ENCODE measurements at places on chromosomes 12 and 14.
A peak's percentile ranks its signal among the peaks of the same experiment; 100 is the strongest.

DNA sequence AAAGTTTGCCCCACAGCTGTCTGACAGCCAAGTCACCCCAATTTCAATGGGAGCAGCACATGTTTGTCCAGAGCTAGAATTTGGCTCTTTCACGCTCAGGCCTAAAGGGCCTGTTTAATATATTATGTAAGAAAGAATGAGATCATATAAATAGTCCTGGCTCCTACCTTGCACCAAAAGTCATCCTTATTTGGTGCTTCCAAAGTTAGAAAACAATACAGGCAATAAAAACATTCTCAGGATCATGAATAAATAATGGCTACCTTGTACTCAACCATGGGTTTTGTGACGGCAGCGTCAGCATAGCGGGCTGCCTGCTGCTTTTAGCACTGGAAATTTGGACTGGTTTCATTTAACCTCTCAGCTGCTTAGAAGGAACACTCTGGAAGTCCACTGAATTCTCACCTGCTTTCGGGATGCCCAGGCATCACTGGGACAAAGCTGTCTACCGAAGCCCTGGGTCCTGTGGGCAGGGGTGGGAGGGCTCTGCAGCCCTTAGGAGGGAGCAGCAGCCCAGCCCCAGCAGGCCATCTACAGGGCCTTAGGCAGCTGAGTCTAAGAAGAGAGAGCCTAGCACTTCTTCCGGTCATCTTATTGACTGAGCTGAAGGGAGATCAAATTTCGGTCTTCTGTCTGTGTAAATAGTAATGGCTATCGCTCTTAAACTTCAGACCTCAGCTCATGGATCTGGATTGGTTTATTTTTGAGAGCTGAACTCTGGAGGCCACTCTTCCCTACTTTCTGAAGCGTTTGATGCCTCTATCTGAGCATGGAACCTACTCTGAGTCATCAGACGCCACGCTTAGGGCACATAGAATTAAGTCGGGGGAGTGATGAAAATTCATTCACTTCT lies 106.5 kb downstream of the SAMD4A start:
- DNase-seq, result no peak

- DNase-seq, result no peak
Observed at GRCh38 chr14:25607192-25607591, 557.2 kb upstream of the STXBP6 start.

DNA sequence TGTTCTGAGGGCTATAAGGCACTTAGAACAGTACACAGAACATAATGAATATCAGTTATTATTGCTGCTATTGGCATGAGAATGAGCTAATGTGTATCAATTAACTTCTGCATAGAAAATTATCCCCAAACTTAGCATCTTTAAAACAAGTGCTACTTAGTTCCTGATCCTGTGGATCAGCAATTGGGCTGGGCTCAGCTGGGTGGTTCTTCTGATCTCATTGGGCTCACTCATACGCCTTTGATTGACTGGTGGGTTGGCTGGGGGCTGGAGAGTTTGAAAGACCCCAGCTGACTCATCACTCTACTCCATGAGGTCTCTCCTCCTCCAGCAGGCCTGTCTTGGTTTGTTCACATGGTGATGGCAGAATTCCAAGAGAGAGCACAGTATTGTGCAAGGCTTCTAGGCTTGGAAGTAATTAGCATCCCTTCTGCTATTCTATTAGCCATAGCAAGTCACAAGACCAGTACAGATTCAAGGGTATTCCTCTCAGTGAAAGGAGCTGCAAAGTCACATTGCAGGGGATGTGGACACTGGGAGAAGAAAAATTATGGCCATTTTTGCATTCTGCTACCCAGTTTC lies 27.2 kb upstream of the HSPB8 start:
- DNase-seq, result no peak

DNA sequence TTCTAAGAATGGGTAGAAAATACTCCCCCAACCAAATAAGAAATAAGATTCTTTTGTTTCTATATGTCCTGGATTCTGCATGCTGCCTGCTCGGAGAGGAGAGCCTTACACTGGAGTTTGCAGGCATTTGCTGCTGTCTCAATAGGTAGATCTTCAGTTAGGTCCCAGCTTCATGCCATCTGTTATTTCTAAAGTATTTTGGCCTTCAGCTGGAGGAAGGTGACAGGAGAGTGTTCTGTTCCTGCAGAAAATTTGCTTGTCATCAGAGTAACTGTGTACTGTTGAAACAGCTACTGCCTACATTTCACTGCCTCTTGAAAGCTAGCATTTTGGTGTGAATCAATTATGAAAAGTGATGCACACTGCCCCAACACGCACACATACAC lies 966.9 kb downstream of the NRXN3 start:
- DNase-seq, result no peak

DNA sequence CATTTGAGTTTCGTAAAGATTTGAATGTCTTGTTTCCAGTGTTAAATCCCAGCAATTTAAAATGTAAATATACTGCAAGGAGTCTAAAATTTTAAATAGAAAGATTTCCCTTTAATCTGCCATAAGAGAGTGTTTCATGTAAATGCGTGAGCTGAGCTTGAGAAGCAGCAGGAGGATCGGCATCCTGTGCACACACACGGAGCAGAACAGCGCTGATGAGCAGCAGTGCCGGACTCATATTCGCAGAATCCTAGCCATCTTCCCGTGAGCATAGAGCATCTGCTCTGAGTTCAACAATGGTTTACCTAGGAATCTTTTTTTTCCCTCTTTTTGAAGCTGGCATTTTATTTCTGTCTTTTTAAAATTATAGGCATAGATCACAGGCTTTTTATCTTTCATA lies 29.8 kb upstream of the AMN start:
- no peak for DNase-seq

DNA sequence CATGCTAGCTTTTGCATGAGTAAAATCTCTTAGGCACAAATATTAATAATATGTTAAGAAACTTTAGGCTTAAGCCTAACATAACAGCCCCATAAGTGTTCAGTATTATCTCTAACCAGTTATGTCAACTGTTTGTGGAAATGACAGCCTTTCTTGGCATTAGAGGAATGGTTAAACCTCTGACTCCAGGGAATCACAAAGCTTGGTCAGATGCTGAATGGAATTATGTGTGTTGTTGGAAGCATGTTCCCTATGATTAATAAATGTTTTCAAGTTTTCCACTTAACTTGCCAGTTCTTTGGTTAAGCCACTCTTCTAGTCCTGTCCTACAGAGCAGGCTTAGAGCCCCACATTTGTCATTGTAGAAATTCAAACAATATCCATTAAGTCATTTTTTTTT lies 17.0 kb downstream of the PSEN1 start:
- DNase-seq, result no peak

- DNase-seq, result peak; percentile 27
Observed at GRCh38 chr12:49358483-49359141, 8.7 kb upstream of the SPATS2 start.

- DNase-seq, result no peak
Observed at GRCh38 chr14:106694638-106695393, 1168.4 kb downstream of the TMEM121 start.

DNA sequence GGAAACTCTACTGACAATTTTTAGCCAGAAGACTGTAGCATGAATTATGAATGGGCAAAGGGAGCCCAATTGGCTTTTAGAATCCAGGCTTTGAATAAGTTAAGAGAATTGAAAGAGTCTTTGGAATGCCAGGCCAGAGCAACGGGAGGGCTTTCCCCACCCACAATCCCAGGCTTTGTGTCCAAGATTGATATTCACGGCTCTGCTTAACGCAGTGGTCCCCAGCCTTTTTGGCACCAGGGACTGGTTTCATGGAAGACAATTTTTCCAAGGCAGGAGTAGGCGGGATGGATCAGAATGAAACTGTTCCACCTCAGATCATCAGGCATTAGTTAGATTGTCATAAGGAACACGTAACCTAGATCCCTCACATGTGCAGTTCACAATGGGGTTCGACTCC lies 79.6 kb downstream of the EPS8 start:
- DNase-seq, result no peak

GRCh38 chr12:650983-651382 lies 12.3 kb downstream of the NINJ2 start:
- DNase-seq, result no peak

- no peak for DNase-seq
Observed at GRCh38 chr14:99549684-99550083, 54.3 kb downstream of the CCDC85C start.

DNA sequence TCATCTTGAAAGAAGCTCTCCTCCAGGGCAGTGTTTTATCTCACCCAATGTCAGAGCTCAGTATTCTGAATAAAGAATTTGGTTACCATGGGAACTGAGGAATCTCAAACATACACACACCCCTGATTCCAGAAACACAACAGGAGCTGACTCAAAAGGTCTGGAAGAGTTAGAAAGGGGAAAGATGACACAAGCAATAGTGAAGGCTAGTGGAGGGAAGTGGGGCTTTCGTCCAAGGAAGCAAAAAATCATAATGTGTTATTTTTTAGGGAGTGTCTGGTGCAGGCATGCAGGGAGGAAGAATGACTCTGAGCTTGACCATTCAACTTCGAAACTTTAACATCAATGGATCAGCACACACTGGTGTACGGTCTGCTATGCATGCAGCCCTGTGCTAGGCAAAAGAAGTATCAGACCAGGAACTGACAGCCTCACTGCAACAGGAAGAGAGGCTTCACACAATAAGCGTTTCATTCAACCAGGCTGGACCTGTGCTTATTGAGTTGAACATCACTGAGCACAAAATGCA lies 20.3 kb downstream of the HEBP1 start:
- DNase-seq, result no peak

DNA sequence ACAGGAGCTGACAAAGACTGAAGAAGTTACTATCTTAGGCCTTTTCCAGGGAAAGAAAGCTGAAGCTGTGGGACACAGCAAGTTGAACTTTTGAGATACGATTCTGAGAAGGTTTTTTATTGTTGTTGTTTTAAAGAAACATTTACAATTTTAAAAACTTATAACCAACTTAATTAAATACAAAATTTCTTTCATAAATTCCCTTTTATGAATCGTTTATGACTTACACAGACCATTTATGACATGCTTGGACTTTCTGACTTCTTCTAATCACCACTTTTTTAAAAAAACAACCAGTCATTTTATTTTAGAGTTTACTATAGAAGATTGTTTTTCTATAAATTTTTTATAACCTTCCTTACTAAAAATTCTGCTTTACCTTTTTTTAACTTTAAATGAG lies 68.7 kb downstream of the DHRS2 start:
- no peak for DNase-seq

- DNase-seq, result no peak
Observed at GRCh38 chr12:104496336-104496735, 39.6 kb downstream of the CHST11 start.

DNA sequence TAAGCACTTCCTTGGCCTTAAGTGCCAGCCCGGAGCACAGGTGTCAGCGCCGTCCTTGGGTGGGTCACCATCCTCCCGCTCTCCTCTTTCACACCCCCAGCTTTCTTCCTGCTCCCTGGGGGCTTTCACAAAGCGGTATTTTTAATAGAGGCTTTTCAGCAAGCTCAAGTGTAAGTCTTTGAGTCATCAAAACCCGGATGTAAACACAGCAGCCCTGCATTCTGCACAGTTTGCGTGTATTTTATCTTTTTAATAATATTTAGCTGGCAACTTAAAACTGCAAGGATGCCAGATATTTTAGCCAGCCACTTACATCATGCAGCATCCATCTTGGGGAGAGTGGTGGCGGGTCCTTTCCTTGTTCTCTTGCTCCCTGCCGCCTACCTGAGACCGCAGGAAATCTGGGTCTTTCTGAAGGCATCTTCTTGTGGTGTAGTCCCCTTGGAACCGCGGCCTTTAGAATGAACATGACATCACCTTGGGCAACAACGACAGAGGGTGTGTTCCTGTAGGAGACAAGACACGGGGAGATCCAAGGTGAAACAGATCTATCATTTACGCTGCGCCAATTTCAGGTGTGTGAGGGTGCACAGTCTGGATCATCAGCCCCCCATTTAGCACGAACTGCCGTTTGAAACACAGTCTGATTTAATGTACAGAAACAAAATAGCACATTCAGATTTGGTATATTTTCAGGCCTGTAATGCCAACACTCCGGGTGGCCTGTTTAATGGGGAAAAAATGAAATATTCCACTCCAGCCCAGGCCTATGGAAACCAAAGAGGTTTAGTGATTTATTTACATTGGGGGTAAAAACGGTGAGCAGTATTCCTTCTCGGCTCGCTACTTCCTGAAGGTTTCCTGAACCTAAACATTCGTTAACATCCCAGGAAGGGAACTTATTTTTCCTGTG lies 12.5 kb upstream of the IRF2BPL start:
- DNase-seq, result no peak

GRCh38 chr14:30223385-30223785 lies 295.7 kb upstream of the PRKD1 start:
- no peak for DNase-seq

DNA sequence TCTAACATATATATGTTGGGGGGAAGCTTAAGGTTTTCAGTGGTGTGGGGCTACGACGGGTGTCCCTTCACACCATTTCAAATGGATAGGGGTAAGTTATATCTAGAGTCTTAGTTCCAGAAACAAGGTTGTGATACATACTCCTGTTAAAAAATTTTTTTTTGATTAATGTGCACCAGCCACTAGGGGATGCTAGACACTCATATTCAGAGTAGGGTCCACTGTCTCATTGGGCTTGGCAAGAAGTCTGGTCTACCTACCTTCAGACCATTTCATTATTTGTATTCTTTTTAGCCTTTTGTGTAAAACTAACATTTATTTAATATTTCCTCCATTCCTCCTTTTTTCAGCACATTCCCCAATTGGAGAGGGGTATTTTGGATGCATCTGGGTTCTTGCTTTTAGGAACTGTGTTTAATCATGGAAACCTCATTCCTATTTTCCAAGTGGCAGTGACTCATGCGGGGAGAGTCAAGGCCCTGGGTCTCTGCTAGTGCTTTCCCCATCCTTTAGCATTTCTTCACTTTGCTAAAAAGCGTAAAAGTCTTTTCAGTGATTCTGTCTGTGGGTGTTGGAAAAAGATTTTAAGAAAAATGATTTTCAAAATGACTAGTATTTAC lies 33.4 kb downstream of the ANO4 start:
- peak; percentile 49 for DNase-seq

DNA sequence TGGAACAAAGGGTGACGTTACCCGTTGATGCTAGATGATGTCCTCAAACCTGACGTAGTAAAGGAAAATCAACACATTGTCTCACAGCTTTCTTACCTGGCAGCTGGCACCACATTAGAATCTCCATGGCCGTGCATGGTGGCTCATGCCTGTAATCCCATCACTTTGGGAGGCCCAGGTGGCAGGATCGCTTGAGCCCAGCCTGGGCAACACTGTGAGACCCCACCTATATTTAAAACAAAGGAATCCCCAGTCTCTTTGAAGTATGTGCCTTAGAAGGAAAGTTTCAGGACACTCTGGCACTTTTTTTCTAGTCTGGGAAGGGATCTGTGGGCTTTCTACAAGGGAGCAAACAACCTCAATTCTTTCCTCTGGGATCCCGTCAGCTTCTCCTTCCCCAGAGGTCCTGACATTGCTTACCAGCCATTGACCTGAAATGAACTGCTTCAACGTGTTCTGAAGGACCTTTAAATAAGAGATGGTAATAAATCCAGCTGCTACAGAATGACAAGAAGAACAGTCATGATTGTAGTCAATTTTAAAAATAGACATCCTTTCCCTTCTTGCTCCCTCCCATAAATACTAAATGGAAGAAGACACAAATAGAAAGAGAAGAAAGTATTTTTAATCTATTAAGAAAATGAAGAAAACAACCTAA lies 33.7 kb upstream of the TTC7B start:
- DNase-seq, result no peak

- DNase-seq, result no peak
Observed at GRCh38 chr14:95445161-95445560, 71.3 kb downstream of the SYNE3 start.
